ENCODE measurements at places on chromosomes 16 and 17.
A peak's percentile ranks its signal among the peaks of the same experiment; 100 is the strongest.

- no peak for DNase-seq
Measured at GRCh38 chr17:71011391-71011790, 842.1 kb downstream of the KCNJ2 start.

- DNase-seq: no peak
Measured at GRCh38 chr17:28944862-28945741, 6.2 kb downstream of the PHF12 start.

GRCh38 chr17:77316191-77316641 lies 175.4 kb downstream of the SEC14L1 start:
- DNase-seq: no peak

GRCh38 chr16:68402748-68403040 lies 45.6 kb downstream of the SMPD3 start:
- no peak for DNase-seq

DNA sequence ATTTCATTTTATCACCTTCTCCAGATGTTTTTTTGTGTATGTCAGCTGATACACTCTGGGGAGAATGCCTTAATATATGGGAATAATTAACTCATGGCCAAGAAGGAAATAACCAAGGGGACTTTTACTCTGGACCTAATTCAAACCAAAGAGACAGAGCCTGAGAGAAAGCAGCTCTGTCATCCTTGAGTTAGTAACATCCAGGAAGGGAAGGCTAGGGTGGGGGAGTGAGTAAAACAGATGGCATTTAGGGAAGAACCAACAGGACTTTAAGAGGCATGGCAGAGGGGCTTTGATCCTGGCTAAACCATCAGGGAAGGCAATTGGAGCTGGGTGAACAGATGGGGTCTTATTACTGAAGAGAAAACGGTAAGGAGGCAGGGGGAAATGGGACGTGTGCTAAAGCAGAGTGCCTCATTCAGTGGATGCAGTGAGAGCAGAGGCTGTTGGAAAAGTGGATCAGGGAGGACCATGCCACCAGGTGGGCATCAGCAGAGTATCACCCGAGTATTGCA lies 2.5 kb upstream of the SMPD3 start:
- no peak for DNase-seq

DNA sequence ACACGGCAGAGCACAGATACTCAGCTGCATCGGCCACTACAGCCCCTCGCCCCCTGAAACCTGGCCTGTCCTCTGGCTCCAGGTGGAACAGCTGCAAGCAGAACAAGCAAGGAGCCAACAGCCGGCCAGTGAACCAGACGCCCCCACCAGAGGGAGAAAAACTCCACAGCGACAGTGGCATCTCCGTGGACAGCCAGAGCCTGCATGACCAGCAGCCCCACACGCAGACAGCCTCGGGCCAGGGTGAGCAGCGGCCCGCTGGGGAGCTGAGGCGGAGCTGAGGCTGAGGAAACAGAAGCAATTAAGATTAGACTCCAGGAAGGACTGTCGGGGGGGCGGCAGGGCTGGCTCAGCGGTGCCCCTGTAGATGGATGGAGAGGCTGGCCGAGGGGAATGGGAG lies 16.7 kb downstream of the NGFR start:
- DNase-seq: no peak

DNA sequence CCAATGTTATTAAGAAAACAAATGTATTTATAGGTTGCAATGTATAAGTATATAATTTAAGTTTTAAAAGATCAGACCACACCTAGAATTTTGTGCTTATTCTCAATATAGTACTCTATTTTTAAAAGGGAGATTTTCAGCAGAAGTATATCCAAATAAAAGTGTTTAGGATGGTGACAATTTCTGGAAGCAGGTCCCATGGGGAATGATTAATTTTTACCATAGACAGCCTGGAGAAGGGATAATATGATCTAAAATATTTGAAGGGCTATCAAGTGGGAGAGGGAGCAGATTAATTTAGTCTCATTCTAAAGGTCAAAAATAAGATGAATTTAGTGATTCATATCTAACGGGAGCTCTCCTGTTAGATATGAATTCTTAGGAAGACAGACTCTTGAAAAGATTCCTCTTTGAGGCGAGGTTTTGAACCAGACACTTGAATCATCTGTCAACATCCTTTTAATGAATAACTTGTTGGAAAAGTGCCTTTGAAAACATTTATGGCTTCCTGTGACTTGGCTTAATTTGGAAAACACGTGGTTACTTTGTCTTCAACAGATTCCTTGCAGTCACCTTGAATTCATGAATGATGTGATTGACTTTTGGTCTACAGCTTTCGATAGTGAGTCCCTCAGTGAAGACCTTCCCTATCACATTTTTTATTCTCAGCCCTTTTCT lies 29.3 kb upstream of the SMIM36 start:
- DNase-seq: no peak

DNA sequence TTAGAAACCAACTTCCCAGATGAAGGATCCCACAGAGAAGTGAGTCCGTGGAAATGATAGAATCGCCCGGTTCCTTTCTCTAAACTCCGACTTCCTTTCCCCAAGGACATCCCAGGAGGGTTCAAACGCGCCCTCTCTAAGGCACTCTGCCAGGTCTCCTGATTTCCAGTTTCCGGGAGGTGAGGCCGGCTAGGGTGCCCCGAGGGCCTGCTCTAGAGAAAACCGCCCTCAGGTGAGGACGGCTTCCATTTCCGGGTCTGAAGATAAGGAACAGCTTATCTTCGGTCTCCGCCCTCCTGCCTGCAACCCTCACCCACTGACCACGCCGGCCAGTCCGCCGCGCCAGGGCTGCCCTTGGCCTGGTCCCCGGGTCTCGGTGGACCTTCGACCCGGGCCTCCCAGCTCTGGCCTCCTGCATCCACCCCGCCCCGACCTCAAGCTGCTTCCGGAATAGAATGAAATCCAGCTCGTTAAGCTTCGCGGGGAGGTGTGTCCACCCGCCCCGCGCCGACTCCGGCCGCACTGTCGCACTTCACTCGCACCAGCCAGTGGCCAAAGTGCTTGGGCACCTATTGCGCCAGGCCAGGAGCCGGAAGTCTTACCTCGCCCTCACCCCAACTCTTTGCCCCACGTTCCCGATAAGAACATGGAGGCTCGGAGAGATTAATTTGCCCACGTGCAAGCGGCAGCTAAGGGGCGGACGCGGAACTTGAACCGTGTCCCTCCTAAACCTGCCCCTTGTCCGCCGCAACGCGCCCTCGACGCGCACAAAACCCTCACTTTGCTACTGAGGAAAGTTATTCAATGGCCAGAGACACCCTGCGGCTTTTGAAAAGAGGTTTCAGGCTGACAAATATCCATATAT lies 836 bp upstream of the MMP15 start:
- DNase-seq: peak; percentile 74

GRCh38 chr17:80195671-80196529 lies 24.2 kb downstream of the SGSH start:
- DNase-seq: peak; percentile 86

- peak; percentile 69 for DNase-seq
Measured at GRCh38 chr16:72203401-72203800, 31.4 kb upstream of the PMFBP1 start.

DNA sequence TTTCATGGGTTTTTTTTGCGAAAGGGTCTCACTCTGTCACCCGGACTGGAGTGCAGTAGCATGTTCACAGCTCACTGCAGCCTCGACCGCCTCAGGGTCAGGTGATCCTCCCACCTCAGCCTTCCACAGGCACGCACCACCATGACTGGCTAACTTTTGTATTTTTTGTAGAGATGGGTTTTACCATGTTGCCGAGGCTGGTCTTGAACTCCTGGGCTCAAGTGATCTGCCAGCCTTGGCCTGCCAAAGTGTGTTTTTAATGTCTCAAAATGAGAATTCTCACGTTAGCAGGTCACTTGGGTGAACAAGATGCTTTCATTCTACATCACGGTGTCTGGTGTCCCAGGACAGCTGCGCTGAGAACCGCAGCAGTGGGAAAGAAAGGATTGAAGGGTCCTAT lies 3.2 kb downstream of the FBXO31 start:
- no peak for DNase-seq

DNA sequence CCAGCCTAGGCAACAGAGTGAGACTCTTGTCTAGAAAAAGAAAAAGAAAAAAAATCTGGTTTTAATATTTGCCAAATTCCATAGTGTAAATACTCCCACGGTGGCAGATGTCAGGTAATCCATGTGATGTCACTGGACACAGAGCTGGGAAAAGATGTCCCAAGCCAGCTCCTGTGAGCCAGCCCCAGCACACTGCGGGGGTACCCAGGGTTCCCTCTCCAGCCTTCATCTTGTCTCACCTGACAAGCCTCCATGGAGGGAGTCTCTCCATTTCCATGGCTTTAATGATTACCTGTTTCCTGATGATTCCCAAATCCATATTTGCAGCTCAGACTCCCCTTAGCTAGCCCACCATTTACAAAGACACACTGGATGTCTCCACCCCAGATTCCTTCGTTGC lies 4.6 kb downstream of the CD300LB start:
- no peak for DNase-seq

DNA sequence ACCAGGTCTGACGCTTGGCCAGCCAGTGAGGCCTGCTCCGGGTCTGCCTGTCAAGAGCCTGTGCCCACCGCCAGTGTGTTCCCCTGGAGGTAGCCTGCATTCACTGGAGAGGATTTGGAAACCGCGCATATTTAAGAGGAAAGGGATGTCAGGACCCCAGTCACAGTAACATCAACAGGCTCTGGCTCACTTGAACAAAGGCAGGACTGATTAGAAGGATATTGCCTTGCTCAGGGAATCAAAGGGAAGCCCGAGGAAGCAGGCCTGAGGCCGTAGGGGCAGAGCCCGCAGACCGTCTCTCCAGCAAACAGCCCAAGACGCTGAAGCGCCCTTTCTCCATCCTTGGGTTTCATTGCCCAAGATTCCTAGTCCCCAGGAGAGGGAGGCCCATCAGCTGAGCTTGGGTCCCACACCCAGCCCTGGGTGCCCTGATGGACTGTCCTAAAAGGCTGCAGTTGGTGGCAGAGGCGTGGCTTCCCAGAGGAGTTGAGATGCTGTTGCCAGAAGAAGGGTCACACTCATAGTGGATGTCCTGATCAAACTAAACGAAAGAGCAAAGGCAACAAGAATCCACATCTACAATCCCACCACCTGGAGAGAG lies 23.2 kb downstream of the NT5M start:
- DNase-seq: no peak

- peak; percentile 53 for DNase-seq
Measured at GRCh38 chr17:43224146-43224705, 4.2 kb downstream of the CCDC200 start.
